Motor neuron (in vitro differentiated cells): ENCODE measurements at places on chromosomes 5 and 9. TPM values are rescaled to one million over a fixed set of nuclear protein-coding genes. Genes with fewer than 3 reads are reported as not detected.

TRIM41 gene
- 15.0 and 19.4 TPM in 2 replicates for total RNA-seq

SAPCD2 gene
- 5.5 and 5.6 TPM in 2 replicates for total RNA-seq

SPTLC1 gene
- total RNA-seq, result 72.9 and 91.2 TPM in 2 replicates

IL9 gene
- not detected in 2 replicates for total RNA-seq

C9orf57 gene
- total RNA-seq, result not detected in 2 replicates

STKLD1 gene
- total RNA-seq, result 1.1 and 1.3 TPM in 2 replicates

GARIN3 gene
- 0.36 and 0.54 TPM in 2 replicates for total RNA-seq

PCDHGB1 gene
- total RNA-seq, result 0.71 and 1.2 TPM in 2 replicates

NR5A1 gene
- 0.15 TPM in 1 of 2 replicates, not detected in the other for total RNA-seq

UBE2QL1 gene
- 44.8 and 45.4 TPM in 2 replicates for total RNA-seq

TMEM252 gene
- 0.62 TPM in 1 of 2 replicates, not detected in the other for total RNA-seq

TMEM250 gene
- total RNA-seq, result 27.7 and 29.1 TPM in 2 replicates

SLC36A2 gene
- total RNA-seq, result not detected in 2 replicates

ZNF454 gene
- total RNA-seq, result 1.9 and 2.5 TPM in 2 replicates

TRIP13 gene
- 16.3 and 18.7 TPM in 2 replicates for total RNA-seq
